ENCODE measurements at places on chromosomes 1 and 21. TPM values are rescaled to one million over a fixed set of nuclear protein-coding genes. Genes with fewer than 3 reads are reported as not detected.

GRCh38 chr21:34692458-34693020 lies 23.7 kb downstream of the CLIC6 start:
- DNase-seq = no peak

- no peak for DNase-seq
Observed at GRCh38 chr1:231676487-231676886, 49.9 kb downstream of the DISC1 start.

DNA sequence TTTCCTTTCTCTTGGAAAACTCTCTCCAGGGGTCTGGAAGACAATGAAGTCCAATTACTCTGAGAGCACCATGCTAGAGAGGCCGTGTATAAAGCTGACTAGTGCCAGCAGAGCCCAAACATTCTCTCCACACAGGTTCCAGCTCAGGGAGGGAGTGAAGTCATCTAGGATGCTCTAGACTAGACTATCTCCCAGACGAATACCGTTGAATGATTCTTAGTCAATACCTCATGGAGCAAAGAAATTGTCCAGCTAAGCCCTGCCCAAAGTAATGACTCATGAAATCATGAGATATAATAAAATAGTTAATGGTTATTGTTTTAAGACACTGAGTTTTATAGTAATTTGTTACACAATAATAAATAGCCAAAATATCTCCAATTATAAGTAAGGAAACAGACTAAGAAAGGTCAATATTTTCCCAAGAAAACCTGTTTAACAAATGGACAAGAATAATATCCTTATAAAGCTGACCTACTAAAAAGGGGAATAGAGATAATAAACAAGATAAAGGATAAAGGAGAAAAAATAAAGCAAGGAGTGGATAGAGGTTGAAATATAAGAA lies 163.9 kb upstream of the LRRC7 start:
- DNase-seq = no peak

OR2G6 gene
- not detected for total RNA-seq

EPHA10 gene
- total RNA-seq = not detected

KRTAP21-2 gene
- total RNA-seq = not detected
